ENCODE measurements at places on chromosomes 4 and X.

- DNase-seq = no peak
These were observed 60.4 kb downstream of the CLCN4 start for GRCh38 chrX:10217198-10217597.

DNA sequence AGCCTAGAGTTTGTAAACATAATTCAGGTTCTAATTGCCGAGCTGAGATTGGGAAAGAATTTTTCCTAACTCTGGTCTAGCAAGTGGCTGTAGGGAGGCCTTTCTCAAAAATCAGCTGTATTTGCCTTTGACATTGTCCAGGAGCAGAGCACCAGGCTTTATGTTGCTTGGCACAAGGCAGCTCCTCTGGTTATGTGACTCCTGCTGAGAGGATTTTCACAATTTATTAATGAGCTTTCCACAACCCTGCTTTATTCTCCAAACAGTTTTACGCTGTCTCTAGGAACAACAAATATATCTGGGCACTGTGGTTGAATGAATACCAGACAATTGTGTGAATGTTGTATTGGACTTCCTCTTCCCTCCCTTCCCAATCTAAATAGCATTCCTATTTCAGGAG is 14.9 kb downstream of the LSM6 start:
- DNase-seq = no peak

GRCh38 chr4:177099211-177099610 is 210.5 kb upstream of the NEIL3 start:
- no peak for DNase-seq

DNA sequence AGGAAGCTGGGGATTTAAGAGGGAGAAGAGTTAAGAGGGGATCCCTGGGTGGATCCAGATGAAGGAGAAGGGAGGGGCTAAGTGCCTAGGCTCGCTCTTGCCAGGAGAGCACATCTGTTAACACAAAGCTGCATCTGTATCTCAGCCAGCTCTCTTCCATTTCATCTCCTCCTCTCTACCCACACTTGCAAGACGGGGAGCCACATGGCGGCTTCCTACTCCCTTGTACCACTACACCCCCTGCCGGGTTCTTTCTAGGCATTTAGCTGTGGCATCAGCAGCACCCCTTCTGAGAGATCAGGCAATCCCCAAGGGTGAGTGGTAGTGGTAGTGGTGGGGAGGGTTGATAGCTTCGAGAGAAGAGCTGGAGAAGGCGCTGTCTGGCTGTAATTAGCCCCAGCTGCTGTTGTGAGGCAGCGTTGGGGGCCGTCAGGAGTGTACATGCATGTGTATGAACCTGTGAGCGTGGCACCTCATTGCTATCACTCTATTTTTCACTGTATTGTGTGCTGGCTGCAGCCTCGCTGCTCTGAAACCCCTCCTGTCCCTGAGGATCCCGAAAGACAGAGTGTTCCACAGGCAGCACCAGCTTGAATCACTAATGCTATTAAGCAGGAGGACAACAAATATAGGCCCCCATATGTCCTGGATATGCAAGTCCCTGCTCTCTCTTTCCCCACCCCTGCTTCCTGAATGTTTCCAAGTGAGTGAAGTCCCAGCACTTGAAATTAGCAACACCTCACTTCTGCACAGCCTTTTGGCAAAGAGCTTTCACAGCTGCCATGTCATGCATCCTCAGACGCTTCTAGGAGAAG is 73.7 kb downstream of the RTL9 start:
- no peak for DNase-seq

GRCh38 chr4:26468283-26468949 is 21.9 kb downstream of the CCKAR start:
- no peak for DNase-seq

DNA sequence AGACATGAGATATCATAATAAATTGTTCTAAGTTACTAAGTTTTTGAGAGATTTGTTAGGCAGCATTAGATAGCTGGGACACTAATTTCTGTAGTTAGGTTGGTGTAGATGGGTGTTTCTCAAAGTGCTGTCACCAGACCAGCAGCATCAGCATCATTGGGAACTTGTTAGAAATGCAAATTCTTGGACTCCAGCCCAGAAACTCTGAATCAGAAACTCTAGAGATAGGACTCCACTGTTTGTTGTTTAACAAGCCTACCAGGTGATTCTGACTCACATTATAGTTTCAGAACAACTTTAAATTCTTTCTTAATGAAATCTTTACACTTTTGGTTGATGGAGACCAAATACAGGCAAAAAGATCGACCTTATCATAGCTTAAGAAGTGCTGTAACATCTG is 173.7 kb downstream of the PABPC4L start:
- no peak for DNase-seq

GRCh38 chr4:48252313-48252712 is 17.3 kb downstream of the TEC start:
- DNase-seq = no peak

- DNase-seq = peak; percentile 37
These were observed 20.6 kb downstream of the ZDHHC9 start for GRCh38 chrX:129823115-129823514.

- DNase-seq = peak; percentile 18
These were observed 4.7 kb downstream of the RIPPLY1 start for GRCh38 chrX:106898462-106898861.

GRCh38 chr4:168183717-168184571 is 91.6 kb downstream of the ANXA10 start:
- no peak for DNase-seq

DNA sequence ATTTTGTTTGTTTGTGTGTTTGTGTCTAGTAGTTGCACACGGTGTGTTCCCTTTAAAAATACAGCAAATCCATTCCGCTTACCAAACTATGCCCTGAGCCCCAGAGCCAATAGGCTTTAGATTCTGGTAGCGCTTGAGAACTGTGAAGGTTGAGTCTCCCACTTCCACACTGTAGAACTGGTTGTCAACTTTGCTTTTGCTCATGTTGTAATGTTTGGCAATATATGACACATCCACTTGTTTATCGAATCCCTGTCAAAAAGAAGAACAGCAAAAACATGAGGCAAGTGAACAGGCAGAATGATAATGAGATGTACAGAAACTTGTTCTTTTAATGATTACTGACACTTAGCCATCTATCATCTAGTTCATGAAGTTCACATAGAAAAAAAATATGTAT is 200.6 kb downstream of the MAPK10 start:
- no peak for DNase-seq

DNA sequence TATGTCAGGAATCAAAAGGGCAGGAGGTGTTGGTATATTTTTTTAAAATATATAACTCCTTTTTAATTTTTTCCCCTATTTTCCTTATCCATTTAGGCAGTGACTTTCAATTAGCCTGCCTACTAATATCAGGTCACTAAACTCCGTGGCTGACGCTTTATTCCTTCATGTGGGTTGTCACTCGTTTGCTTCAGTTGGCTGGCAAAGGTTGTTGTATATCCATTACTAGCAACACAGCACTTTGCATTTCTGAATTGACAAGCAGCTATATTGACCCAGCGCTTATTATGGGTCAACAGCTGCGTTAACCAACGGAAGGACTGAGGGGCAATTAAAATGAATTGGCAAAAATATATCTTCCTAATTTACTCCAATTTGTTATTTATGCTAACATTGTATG is 87.7 kb downstream of the ARX start:
- no peak for DNase-seq

DNA sequence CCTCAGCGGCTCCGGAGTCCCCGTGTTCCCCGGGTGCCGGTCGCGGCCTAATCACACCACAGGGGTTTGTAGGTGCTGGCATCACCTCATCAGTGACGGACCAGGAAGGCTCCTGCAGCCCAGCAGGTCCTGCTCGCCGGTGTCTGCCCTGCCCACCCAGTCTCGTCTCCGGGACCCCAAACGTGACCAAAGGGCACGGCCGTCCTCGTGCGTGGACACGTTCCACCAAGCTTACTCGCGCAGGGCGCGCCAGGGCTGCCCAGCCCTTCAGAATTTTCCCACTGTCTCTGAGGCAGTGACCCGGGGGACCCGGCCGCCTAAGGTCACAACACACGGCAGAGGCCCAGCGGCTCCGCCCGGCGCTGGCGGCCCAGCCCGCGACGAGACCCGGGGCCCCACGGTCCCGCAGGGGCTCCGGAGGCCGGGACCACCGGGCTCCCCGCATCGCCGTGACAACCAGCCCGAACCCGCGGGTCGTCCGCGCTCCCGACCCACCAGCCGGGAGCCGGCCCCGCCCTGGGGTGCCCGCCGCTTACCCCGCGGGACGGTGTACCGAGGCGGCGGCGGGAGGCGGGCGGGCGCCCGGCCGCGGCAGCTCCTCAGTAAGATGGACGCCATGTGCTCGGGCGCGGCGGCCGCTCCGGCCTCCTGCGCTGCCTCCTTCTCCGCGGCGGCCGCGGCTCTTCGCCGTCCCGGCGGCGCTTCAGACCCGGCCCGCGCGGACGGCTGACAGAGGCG is 454 bp downstream of the LETM1 start:
- peak; percentile 41 for DNase-seq

DNA sequence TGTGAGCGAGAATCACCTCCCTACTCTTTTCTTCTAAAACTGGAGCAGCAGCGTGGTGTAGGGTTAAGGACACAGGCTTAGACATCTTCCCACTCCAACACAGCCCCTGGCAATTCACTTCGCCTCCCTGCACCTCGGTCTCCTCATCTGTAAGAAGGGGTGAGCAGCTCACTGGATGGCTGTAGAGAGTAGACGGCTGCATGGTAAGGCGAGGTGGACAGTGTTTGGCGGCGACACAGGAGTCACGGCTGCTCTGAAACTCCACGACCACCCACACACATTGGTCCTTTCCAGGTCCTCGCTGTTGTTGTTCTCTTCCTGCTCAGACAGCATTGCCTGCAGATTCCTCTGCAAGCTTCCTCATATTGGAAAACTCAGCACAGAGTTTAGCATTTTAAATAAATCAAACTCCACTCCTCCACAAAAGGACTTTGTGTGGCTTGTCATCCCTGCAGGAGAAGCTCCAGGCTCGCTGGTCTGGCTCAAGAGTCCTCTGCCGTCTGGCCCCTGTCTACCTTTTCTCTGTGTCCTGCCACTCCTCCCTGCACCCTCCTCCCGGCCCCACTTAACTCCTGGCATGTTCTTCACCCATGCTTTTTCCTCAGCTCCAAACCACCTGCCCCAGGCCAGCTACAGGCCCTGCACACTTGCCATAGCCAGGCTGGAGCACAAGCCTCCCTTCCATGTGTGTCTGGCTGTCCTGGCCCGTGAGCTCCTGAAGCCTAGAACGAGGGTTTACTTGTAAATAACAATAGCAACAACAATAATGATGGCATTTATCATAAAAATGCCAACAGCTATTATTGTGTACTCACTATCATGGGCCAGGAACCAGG is 41.3 kb upstream of the CRMP1 start:
- DNase-seq = no peak

GRCh38 chr4:4876945-4877661 is 17.6 kb downstream of the MSX1 start:
- no peak for DNase-seq

DNA sequence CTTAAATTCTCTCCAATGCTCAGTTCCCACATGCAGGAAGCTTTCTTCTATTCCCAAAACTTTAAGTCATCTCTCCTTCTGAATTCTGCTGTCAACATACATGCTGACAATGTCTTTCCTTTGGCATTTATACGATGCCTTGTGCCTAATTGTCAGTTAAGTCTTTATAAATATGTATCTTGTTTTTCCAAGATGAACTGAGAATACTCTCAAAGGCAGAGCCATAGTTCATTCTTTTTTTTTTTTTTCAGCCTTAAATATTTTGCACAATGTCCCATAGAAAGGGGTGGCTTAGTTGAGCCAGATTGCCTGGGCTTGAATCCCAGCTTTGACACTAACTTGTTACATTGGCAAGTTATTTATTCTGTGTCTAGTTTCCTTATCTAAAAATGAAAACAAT is 210.6 kb downstream of the QDPR start:
- DNase-seq = no peak

- DNase-seq = no peak
These were observed 938 bp downstream of the GPR34 start for GRCh38 chrX:41689711-41690110.

GRCh38 chr4:98474408-98474844 is 184.0 kb downstream of the TSPAN5 start:
- no peak for DNase-seq

- no peak for DNase-seq
These were observed 394.1 kb downstream of the GALNTL6 start for GRCh38 chr4:172207258-172207657.

DNA sequence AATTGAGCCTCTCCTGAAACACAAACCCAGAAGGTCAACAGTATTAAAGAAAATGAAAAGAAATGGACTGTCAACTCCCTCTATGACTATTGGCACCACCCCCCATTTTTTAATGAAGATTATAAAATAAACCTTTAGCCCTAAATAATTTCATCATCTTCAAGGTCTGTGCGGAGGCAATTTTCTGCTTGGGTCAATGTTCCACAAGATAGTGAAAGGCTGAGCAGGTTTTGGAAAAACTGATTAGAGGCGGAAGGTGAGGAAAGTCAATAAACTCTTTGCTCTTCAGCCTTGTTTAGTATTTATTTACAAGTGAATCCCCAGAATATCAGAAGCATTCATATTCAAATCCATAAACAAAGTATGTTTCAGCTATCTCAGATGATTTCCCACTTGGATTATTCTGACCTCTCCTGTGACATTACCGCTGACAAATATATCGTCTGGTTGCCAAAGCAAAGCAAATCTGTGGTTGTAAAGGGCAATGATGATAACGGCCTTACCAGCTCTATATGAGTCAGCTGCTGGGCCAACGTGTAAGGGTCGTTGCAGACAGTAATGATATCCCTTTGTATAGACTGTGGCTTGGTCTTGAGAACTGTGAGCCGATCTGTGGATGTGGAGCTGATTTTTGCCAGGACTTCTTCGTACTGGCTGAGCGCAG is 24.0 kb downstream of the RASGEF1B start:
- no peak for DNase-seq

GRCh38 chrX:17738737-17739535 is 1.6 kb downstream of the SCML1 start:
- DNase-seq = no peak

- peak; percentile 25 for DNase-seq
These were observed 680.4 kb downstream of the DMD start for GRCh38 chrX:32530802-32531403.

DNA sequence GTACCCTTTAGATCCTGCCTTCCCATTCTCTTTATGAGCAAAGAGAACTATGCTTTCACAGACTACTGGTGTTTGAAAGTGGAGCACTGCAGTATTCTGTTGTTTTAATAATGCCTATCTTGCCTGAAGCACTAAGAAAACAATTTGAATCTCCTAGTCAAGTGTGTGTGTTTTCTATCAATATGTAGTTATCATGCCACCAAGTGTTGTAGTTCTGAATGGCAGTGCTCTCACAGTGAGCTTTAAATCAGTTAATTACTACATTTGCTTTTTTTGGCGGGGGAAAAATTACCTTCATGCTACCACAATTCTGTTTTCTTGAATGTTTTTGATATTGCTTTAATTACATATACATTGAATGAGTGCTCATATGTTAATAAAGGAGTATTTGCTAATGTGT is 143.6 kb upstream of the FAM47A start:
- DNase-seq = no peak

DNA sequence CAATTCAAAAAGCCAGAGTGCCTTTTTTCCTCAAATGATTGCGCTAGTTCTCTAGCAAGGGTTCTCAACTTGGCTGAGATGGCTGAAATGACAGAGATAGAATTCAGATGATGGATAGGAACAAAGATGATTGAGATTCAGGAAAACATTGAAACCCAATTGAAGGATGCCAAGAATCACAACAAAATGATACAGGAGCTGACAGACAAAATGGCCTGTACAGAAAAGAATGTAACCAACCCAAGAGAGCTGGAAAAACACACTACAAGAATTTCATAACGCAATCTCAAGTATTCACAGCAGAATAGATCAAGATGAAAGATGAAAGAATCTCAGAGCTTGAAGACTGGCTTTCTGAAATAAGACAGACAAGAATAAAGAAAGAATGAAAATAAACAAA is 51.7 kb upstream of the MMAA start:
- no peak for DNase-seq

GRCh38 chrX:133374874-133375387 is 40.4 kb downstream of the GPC4 start:
- no peak for DNase-seq

Measured in testis (tissue), 5 donors.